Stimulated activated CD8-positive, alpha-beta memory T cell treated with anti-CD3 and anti-CD28 coated beads, Interleukin-4, amount 100 ng/mL, for 1 hour (primary cell): ENCODE measurements at places on chromosomes 4 and X.

DNA sequence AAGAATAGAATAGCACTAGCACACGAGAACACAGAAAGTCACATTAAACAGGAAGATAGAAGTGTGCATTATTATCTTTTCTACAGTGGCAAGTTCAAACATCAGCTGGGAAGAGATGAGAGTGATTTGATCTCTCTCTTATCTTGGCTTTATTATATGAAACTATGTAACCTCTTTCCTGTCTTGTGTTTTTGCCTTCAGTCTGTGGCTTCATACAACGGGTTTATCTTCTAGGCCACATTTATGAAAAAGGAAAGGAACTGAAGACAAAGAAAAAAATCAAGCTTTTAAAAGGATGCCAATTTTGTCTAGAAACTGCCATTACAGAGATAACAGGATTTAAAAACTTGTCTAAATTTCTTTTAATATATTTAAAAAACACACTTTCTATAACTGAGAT, 983.6 kb downstream of the RPA4 start:
- no peak for DNase-seq

DNA sequence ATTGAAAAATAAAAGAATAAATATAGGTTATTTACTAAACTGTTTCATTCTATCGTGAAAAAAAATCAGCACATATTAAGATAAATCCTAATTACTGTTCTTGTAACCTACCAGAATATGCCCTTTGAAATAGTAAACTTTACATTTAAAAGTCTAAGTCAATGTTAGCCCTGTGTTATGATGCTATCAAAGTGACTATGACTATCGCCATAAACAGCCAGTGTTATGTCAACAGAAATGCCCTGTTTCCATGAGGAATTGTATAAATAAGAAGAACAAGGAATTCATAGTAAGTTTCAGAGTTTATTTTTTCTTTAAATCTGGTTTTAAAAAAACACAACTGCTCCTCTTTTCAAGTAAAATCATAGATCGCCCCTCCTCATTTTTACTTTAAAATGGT, 11.4 kb downstream of the NR3C2 start:
- no peak for DNase-seq

GRCh38 chrX:9342561-9343051, 122.3 kb upstream of the TBL1X start:
- DNase-seq, result no peak

DNA sequence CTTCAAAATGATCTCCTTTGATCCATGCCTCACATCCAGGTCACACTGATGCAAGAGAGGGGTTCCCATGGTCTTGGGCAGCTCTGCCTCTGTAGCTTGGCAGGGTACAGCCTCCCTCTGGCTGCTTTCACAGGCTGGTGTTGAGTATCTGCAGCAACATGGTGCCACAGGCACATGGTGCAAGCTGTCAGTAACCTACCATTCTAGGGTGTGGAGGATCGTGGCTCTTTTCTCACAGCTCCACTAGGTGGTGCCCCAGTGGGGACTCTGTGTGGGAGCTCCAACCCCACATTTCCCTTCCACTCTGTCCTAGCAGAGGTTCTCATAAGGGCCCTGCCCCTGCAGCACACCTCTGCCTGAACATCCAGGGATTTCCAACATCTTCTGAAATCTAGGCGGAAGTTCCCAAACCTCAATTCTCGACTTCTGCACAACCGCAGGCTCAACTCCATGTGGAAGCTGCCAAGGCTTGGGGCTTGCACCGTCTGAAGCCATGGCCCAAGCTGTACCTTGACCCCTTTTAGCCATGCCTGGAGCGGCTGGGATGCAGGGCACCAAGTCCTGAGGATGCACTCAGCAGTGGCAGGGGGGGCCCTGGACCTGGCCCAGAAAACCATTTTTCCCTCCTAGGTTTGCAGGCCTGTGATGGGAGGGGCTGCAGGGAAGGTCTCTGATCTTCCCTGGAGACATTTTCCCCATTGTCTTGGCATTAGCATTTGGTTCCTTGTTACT, 137.8 kb upstream of the NUDT6 start:
- no peak for DNase-seq

DNA sequence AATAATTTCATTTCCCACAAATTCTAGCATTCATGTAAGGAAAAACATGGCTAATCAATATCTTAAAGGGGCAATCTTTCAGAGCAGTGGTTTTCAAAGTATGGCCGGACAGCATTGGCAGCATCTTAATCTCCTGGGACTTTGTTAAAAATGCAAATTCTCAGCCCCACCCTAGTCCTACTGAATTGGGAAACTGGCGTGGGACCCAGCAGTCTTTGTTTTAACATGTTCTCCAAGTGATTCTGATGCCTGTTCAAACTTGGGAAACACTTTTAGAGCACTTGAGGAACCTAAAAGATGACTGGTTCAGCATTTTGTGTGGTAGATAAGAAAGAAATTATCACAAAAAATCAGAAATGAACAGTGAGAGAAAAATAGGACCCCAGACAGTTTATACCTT, 65.7 kb downstream of the ZFX start:
- DNase-seq, result no peak
